ENCODE measurements at places on chromosomes 3 and 15.
A peak's percentile ranks its signal among the peaks of the same experiment; 100 is the strongest.

GRCh38 chr3:15681668-15682067 is 80.1 kb downstream of the BTD start:
- DNase-seq: no peak

DNA sequence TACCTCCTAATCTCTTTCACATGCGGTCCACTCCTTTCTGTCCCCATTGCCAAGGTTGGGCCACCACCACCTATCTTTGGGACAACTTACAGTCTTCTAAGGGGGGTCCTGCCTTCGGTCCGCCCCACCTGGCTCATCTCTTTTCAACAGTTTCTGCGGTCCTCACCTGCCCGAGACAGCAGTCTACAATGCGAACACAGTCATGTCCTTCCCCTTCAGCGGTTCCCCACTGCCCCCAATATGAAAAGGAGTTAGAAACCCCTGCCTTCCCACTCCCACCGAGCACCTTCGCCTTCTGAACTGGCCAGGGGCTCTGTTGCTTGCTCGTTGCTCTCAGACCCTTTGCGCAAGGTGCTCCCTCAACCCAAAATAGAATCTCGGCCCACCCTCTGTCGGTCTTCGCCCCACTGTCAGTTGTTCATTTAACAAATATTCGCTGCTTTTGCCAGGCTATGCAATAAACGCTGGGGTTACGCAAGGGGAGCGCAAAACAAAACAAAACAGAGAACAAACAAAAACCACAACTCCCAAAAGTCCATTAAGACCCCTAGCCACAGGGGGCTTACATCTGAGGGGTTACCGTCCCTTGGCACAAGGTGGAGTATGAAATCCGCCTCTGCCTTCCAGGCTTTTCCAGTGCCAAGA is 611 bp upstream of the FANCI start:
- DNase-seq: no peak

DNA sequence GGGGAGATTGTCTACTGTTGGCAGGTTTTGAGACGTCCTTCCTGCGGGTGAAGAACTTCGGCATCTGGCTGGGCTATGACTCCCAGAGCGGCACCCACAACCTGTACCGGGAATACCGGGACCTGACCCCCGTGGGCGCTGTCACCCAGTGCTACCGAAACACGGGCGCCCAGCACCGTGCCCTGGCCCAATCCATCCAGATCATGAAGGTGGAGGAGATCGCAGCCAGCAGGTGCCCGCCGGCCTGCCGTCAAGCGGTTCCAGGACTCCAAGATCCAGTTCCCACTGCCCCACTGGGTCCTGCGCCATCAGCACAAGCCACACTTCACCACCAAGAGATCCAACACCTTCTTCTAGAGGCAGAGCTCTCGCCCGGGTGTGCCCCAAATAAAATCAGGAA is 194.9 kb upstream of the EPHA6 start:
- peak; percentile 74 for DNase-seq

DNA sequence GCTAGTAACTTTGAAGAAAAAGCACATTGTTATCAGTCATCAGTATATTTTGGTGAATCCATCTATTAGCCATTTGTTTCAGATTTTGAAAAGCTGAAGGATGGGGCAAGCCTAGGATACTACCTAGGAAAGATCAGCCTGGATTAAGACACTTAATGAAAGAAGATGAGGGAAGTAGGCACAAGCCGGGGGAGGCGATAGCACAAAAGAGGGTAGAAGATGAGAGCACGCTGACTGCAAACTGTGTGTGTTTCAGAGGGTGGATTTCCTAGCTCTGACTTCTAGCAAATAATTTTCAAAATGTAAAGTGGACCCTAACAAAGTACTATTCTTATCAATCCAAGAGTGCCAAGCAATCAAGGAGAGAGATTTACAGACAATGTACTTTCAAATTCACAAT is 22.2 kb upstream of the SOX2 start:
- no peak for DNase-seq

- DNase-seq: peak; percentile 99
Measured at GRCh38 chr15:65869126-65869953, at the start of gene RAB11A. Gene RAB11A (plus strand): TSS chr15:65869491. CDS start chr15:65869586, 95 bp downstream.

DNA sequence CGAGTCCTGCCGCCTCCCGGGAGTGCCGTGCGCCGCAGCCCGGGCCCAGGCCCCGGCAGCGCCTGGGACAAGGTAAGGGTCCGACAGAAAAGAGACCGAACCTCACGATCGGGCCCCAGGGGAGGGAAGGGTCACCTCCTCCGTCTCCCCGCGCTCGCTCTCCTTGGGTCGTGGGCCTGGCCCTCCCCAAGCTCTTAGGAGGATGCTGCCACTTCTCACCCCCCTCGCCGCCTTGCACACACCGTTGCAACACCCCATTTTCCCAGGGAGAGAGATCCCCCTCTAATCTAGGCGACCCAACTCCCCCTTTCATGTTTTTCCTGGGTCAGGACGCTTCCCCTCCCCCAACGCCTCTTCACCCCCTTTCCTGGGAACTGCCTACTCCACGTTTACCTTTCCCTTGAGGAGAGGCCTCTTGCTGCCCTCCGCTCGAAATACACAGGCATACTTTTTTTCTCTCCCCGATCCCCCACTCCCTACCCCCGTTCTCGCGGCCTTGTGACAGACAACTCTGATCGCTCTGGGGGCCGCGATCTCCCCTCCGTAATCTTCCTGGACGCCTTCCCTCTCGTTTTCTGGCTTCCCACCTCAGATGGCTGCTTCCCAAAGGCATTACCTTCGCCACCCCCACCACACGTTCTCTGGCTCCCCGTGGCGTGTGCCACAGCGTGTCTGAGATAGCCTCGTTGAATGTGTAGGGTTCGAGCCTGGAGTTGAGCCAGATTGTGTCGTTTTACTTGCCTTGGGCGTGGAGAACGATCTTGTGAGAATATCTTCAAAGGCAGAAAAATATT is 688 bp downstream of the SETD5 start:
- DNase-seq: peak; percentile 83

DNA sequence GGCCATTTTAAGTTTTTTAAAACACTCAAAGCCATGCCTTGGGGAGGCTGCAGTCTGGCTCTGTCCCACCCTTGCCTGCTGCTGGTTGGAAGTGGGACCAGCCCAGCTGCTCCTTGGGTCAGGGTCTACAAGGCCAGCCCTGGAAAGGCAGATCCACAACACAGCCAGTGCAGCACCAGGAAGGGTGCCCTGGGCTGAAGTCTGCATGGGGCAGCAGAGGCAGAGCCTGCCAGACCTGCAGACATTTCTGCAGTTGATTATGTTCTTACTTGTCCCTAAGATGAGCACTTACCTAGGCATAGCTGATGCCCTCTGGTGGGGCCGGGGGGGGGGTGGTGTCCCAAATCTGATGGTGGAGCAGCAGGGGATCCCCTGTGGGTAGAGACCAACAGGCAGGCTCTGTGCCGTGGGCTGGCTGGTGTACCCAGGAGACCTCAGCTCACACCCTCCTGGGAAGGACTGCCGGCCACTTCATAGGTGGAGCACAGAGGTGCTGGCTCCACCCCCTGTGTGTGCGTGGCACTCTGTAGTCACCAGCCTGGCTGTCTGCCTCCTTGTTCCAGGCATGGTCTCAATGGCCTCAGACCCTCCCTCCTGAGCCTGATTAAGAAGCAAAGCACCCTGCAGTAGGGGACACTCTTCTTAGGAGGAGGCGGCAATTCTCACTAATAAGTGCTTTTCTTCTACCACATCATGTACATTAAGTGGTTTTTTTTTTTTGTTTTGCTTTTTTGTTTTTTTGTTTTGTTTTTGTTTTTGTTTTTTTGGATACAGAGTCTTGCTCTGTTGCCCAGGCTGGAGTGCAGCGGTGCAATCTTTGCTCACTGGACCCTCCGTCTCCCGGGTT is 97.4 kb upstream of the KLF13 start:
- no peak for DNase-seq

DNA sequence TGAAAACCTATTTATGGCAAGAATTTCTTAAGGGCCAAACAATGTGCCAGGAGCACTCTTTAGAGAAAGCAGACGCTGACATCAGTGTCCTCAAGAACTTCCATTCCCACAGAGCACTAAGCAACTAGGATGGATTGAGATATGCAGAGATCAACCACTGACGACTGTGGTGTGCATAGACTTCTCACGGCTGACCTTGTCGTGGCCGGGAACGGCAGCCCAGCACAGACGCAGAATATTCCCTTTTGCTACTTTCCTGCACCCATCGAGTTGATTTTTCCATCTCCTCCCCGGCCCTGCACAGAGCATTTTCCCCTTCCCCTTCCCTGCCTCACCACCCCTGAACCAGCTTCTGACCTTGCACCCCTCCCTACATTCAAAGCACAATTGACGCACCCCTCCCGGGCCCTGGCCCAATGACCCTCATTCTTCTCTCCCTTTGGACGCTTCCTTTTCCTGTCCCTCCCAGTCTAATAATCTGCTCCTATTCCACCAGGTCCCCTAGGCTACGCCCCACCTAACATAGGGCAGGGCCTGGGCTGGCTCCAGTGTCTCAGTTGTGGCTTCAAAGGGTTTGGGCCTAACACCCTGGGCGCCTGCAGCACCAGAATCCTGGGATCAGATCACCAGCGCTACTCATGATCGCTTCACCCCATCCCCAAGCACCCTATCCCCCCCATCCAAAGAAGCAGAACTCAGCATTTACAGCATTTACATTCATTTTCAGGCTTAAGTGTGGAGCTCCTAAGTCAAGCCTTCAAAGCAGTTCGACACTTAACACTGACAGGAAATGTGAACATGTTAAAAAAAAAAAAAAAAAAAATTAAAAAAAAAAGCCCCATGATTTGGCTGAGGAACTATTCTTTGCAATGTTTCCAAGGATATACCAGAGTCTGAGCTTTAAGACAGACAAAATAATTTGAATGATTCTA is 151.2 kb downstream of the FOXP1 start:
- DNase-seq: no peak

DNA sequence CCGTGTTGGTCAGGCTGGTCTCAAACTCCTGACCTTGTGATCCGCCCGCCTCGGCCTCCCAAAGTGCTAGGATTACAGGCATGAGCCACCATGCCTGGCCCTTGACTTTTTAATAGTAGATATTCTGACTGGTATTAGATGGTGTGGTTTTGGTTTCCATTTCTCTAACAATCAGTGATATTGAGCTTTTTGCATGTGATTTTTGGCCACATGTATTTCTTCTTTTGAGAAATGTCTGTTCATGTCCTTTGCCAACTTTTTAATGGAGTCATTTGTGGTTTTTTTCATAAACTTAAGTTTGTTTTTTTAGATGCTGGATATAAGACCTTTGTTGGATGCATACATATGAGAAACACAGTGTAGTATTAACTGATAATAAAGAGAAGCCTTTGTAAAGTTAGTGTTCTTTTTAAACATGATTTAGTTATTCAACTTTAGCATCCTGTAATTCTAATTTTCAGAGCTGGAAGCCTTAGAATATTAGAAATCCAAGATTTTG is 280.8 kb downstream of the RBMS3 start:
- DNase-seq: no peak

DNA sequence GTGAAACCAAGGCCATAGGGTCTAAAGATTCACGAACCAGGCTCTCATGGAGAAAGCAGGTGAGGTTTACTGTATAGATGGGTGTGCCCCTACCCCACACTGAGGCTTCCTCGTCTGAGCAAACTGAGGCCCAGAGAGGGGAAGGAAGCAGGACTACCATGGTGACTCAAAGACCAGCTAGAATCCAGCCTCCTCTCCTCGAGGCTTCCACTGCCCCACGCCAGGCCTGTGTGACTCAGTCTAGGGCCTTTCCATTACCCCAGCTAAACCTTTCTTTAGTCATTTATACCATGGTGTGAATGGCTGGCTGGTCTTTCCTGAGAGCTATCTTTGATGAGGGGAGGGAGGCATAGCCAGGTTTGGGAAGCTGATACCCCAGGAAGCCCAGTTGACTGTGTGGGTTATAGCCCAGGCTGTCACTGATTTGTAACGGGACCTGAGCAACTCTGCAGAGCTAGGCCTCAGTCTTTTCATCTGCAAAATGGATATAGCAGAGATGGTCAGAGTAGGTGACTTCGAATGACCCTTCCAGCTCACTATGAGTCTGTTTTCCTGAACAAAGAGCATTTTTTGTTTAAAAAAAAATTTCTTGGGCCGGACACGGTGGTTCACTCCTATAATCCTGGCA is 3.0 kb upstream of the RHO start:
- no peak for DNase-seq

DNA sequence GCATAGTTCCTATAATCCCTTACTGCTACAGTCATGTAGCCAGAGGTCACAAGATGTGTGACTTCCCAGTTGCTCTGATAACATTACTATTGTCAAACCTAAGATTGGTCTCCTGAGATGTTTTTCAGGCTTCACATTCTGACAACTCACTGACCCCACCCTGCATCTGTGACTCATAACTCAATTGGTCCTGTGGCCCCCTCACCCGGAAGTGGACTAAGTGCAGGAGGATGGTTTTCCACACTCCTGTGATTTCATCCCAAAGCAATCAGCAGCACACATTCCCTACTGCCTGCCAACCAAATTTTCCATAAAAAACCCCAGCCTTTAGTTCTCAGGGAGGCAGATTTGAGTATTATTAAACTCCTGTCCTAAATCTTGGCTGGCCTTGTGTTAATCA is 564.9 kb upstream of the ZNF385D start:
- DNase-seq: no peak

DNA sequence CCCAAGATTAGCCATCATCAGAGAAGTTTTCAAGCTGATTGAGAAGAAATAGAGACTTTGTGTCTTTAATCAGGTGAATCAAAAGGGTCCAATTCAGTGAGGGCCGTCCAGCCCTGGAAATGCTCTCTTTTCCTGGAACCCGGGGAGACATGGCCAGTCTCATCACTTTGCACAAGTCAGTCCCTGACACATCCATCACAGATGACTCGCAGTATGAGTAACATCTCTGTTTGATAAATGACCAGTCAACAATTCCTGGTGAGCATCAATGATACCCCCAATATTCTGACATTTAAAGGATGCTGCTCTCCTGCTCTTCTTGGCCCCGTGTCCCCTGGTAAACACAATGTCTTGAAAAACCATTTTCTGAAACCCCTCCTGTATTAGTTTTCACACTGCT is 26.7 kb downstream of the C3orf20 start:
- no peak for DNase-seq

DNA sequence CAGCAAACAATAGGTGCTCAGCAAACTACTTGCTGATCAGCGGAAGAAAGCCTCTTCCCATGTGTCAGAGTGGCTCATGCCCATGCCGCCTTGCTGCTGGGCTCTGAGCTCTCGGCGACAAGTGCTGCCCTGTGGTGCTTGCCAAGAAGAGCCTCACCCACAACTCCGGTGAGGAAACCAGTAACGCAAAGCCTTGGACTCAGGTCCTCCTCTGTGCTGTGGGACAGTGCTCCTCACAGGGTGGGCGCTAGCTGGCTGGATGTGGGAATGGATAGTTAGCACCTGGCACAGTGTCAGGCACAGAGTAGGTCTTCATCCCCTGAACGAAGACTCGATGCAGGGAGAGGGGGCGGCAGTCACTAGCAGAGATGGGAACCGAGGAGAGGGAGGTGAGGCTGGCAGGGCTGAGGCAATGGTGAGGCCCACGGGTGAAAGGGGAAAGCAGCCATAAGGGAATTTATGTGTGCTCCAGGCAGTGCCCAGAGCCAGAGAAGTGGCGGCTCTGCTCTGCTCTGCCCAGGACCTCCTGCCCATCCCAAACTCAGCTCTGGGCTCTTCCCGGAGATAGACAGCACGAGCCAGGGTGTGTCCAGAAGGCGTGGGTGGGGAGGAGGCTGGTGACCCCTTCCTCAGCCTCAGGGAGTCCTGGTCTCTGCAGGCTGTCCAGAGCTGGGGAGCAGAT is 55.7 kb downstream of the IQSEC1 start:
- DNase-seq: peak; percentile 71

- no peak for DNase-seq
Measured at GRCh38 chr3:72597756-72598195, 250.5 kb downstream of the SHQ1 start.

Data from posterior vena cava (tissue), 2 donors.